ENCODE measurements at places on chromosomes 11 and 22.
A peak's percentile ranks its signal among the peaks of the same experiment; 100 is the strongest.

DNA sequence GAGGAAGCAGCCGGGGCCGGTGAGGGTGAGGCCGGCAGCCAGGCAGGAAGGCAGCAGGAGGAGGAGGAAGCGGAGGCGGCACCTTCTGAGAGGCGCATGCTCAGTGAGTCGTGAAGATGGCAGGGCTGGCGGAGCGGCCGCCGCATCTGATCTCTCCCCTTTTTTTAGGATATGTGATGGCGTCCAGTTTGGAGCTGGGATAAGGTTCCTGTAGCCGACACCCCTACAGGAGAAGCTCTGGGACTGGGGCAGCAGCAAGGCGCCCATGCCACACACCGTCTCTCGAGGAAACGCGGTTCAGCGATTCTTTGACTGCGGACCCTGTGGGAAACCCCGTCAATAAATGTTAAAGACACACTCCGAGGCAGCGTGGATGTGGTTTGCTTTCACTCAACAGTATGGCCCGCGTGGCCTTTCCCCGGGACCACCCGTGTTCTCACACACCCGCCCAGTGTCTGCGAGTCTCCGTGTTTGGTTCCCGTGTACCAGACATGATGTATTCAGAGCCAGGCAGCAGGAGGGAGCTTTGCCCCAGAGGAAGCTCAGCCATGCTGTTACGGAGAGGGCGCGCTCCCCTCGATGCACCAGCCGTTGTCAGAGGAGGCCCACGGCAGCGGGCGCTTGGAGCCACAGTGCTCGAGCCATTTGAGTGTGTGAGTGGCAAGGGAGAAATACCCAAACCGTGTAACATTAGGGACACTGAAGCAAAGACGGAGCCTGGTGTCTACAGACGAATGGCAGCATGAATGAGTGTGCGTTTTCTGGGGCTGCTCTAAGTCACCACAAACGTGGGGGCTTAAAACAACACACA lies 27.7 kb upstream of the PARVB start:
- peak; percentile 36 for DNase-seq

DNA sequence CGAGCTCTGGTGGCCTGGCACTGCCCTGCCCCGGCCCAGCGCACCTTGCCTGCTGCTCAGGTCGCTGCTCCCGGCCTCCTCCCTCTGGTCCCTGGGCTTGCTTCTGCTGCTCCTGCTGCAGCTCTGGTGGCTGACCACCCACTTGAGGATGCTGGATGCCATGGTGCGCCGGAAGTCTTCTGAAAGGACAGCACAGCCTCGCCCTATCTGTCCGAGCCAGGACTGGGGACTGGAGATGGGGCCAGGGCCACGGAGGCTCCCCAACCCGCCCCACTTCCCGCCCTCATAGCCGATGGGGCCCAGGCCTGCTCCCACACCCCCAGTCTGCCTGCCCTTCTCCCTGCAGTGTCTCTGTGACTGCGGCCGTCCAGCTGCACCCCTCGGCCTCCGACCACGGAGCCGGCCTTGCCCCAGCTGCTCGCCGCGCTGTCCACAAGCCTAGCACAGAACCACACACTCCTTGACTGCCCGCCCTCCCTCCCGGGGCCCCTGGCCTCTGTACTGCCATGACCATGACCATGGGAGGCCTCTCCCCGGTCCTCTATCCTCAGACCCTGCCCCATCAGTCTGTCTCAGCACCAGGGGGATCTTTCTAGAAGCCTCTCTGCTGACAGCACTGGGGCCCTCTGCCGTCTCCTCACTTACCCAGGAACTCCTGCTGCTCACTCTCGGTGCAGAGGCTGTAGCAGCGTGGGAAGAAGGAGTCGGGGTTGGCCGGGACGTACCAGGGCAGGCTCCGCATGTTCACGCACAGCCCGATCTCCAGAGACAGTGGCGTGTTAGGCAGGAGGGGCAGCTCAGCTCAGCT lies 12.7 kb downstream of the TTLL8 start:
- DNase-seq = no peak

DNA sequence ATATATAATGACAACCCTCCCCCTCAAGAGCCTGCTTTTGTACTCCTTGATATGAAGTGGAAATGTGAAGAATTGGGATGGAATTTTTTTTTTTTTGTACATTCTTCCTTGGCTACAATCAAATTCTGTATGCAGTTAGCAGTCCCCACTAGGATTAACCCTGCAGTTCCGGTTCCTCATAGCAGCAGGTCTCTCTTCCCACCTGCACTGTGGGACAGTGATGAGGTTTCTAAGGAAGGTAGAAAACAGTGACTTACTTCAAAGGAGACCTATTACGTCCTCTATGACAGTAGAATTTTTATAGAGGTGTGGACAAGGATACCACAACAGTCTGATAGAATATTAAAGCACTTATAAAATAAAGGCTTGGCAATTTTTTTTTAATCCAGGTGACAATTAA lies 46.3 kb upstream of the ALKBH3 start:
- DNase-seq = no peak

GRCh38 chr11:126328444-126328843 lies 24.6 kb downstream of the DCPS start:
- DNase-seq = no peak

- peak; percentile 36 for DNase-seq
Observed at GRCh38 chr22:27885977-27886842, 32.8 kb downstream of the PITPNB start.

DNA sequence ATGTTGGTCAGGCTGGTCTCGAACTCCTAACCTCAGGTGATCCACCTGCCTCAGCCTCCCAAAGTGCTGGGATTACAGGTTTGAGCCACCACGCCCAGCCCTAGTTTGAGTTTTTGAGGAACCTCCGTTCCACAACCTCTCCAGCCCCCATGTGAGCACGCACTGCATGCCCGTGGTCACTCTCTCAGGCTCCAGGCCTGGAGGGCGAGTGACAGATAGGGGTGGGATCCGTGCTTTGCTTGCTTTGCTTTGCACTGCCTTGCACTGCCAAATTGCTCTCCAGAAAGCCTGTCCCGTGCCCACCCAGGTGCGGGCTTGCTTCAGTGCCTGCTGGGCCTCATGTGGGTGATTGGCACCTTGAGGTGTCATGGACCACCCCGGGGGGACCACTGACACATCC lies 29.9 kb downstream of the FGF4 start:
- DNase-seq = no peak

DNA sequence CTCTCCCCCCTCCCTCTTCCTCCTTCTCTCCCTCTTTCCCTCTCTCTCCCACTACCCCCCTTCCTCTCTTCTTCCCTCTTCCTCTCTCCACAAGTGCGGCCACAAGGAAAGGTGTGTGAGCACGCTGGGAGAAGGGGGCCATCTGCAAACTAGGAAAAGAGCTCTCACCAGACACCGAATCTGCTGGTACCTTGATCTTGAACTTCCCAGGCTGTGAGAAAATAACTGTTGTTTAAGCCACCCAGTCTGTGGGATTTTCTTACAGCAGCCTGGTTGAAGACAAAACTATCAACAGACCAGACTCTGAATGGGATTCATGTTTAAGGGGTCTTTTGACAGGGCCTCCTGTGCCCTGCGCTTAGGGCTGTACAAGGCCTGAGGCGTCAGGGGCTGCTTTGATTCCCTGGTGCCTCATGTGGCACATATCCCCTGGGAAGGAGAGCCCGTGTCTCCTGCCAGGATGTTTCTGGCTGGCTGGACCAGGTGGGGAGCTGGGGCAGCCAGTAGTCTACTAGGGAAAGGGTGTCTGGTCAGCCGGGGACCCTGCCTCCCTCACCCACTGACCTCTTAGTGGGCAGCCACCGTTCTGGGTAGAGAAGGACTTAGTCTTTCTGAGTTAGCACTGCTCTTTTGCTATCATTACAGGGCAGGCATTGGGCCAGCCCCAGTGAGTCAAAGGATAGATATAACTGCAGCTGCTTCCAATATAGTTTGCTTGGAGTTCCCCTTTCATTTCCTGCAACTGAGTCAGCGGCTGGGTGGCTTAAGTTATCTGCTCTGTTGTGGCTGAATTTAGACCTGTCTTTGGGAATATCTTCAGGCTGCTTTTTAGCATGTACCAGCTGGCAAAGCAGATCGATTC lies 6.2 kb downstream of the PANX1 start:
- DNase-seq = no peak

DNA sequence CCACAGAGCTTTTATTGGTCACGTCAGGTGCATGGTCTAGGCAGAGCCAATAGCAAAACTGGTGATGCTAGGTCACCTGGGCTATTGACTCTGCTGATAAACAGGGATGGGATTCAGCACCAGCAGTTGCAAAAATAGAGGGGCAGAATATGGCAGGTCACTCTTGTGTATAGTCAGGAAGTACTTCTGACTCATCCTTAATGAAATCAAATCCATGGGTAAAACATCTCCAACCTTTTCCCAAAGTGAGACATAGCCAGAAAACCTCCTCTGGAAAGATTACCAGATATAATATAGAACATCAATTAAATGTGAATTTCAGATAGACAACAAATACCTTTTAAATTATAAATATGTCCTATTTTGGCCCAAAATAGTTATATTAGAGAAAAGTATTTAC lies 383.2 kb downstream of the METTL15 start:
- no peak for DNase-seq

- DNase-seq = peak; percentile 54
Observed at GRCh38 chr22:28443526-28443876, 236.1 kb downstream of the TTC28 start.

- DNase-seq = peak; percentile 18
Observed at GRCh38 chr11:123475469-123475868, 45.4 kb downstream of the GRAMD1B start.

DNA sequence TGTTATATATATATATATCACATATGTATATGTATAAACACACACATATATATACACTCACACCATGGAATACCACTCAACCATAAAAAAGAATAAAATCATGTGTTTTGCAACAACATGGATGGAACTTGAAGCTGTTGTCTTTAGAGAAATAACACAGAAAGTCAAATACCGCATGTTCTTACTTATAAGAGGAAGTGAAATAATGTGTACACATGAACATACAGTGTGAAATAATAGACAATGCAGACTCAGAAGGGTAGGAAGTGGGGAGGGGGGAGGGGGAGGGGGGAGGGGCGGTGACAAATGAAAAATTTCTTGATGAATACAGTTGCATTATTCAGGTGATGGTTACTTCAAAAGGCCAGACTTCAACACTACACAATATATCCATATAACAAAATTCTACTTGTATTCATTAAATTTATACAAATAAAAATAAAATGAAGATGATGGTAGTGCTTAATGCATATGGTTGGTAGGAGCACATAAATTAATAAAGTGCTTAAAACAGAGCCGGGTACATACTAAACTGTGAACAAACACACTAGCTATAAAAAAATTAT lies 5.8 kb upstream of the OR5B2 start:
- no peak for DNase-seq

- DNase-seq = peak; percentile 46
Observed at GRCh38 chr11:110093407-110094297, 460 bp downstream of the ZC3H12C start.

GRCh38 chr11:102244681-102245409 lies 72.4 kb upstream of the BIRC3 start:
- DNase-seq = no peak

DNA sequence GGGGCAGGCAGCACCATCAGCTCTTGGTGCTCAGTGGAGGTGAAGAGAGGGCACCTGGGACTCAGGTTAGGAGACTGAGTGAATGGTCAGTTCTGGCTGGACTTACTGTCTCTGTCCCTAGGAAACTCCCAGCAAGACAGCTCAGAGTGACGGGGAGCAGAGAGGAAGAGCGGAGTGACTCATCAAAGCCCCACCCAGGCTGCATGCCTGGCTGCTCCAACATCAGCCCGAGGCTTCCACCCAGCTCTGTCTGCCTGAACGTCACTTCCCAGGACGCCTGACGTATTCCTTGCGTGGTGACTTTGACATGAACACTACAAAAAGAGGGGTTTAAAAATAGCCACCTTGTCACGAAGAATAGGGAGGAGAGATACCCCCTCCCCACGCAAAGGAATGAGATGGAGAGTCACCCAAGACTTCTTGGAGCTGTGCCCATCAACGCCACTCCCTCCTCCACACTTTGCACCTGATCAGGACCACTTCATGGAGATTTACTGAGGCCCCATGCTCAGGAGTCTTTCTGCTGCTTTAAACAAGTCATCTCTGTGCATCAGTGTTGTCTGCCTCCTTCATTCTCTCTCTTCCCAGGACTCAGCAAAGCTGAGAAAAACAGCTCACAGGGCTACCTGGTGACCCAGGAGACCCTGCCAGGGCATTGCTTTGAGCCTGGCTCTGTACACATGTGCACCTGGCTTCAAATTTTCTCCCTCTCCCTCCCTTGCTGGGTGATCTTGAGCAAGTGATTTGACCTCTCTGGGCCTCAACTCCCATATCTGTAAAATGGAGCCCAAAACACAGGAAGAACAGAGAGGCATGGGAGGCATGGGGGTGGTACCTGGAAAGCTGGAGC lies 83.1 kb downstream of the MN1 start:
- no peak for DNase-seq
